ENCODE measurements at places on chromosomes 1 and 21. TPM values are rescaled to one million over a fixed set of nuclear protein-coding genes. Genes with fewer than 3 reads are reported as not detected.

CELA3B gene
- total RNA-seq: not detected

DNA sequence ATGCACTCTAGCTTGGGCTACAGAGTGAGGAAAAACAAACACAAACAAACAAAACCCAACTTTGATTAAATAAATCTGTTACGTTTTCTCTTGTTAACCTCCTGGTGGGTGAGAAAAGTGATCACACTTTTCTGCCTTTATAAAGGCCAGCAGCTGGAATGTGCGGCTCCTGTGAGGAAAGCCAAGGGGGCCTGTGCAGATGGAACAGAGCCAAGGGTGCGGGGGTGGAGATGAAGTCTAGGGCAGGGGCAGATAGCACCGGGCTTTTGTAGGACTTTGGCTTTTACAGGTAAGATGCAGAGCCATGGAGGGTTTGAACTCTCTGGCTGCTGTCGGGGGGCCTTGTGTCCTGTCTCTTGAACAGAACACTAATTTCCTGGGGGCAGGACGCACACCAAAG lies 40.7 kb upstream of the GPR37L1 start:
- no peak for DNase-seq

GRCh38 chr1:204544321-204544720 lies 28.1 kb downstream of the MDM4 start:
- no peak for DNase-seq

SYT14 gene
- total RNA-seq: 0.16 TPM

GRCh38 chr1:245692318-245692717 lies 537.5 kb downstream of the KIF26B start:
- no peak for DNase-seq

- DNase-seq: no peak
Observed at GRCh38 chr1:95512925-95513324, 278.9 kb downstream of the RWDD3 start.

GBP3 gene
- total RNA-seq: 19.6 TPM

DNA sequence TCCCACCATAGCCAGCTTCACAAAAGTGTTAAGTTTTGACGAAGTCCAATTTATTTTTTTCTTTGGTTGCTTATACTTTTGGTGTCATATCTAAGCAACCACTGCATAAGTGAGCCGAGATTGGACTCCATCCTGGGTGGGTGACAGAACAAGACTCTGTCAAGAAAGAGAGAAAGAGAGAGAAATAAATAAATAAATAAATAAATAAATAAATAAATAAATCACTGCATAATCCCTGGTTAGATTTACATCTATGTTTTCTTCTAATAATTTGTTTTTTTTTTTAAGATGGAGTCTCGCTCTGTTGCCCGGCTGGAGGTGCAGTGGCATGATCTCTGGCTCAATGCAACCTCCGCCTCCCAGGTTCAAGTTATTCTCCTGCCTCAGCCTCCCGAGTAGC lies 18.3 kb upstream of the ZFYVE9 start:
- DNase-seq: no peak

GRCh38 chr1:224523676-224524075 lies 89.1 kb upstream of the WDR26 start:
- DNase-seq: no peak

DNA sequence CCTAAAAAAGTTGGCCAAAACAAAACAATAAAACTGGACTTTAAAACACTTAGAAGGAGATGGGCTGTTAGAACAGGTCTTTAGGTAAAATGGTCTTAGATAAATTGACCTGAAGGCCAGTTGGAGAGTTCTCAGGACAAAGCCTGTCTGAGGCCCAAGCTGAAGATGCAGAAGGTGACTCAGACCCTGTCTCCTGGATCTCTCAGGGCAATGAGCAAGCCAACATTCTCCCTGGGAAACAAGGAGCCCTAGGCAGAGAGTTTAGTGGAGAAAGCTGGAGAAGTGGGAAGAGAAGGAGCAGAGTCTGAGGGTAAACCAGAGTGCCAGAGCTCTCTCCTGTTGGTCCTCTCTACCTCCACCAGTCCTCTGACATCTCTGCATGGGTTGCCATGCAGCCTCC lies 70.1 kb downstream of the FCRL5 start:
- DNase-seq: no peak

- no peak for DNase-seq
Observed at GRCh38 chr21:35226968-35227744, 178.1 kb upstream of the RUNX1 start.

Data from sigmoid colon (tissue), 7 donors.